ENCODE measurements at places on chromosomes 7 and 10. TPM values are rescaled to one million over a fixed set of nuclear protein-coding genes. Genes with fewer than 3 reads are reported as not detected.

- H3K4me3 ChIP-seq = no peak overlapping the region
- no peak for DNase-seq
- H3K27ac ChIP-seq = no peak overlapping the region
- no peaks in the 10 kb centered on the region for H3K27me3 ChIP-seq
- no peaks in the 10 kb centered on the region for H3K4me1 ChIP-seq
Measured at GRCh38 chr10:6024334-6024682, 37.9 kb downstream of the IL2RA start.

GRCh38 chr7:22657479-22657878, 69.5 kb upstream of the IL6 start:
- H3K4me1 ChIP-seq = peaks cover 5% of the 10 kb centered on the region
- H3K27me3 ChIP-seq = no peaks in the 10 kb centered on the region
- no peak overlapping the region for H3K4me3 ChIP-seq
- H3K36me3 ChIP-seq = no peaks in the 10 kb centered on the region

DNA sequence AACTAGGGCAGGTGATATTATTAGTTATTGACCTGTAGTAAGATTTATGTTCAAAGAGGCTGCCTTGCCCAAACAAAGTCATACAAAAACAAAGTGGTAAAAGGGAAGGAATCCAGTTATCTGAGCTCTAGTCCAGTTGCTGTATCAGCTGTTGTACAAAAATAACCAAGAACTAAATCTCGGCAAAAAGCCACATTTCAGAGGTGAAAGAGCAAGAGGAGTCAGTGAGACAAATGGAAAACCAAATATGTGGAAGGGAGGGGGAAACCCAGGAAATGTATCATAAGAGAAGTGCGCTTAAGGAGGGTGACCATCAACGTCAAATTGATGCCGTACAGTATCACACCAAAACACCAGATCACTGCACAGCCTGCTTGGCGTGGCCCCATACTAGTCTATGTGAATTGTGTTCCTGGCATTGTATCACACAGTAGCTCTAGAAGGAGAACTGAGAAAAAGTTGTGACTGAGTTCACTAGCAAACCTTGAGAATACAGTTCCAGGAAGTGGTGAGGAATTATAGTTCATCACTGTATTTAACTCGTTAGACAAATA, 6.4 kb downstream of the AGBL3 start:
- no peak for DNase-seq
- H3K27me3 ChIP-seq = no peaks in the 10 kb centered on the region
- H3K4me3 ChIP-seq = no peak overlapping the region
- no peak overlapping the region for H3K27ac ChIP-seq

DNA sequence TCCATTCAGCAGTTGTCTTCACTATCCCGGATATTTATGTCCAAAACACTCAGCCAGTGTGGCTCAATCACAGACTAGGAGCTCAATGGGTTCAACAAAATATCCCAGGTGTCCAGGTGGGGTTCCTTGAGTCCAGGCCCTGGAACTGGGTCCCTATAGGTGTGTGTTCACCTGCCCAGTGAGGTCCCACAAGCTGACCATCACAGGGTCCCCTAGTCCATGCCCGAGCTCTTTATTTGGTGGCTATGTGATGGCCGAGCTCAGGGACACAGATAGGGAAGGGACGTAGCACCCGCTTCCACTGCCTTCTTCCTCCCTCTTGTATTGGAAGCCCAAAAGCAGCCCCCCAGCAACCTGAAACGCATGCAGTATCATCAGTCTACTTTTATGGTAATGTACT, 78.9 kb upstream of the DDC start:
- no peak overlapping the region for H3K27ac ChIP-seq
- no peak overlapping the region for H3K4me3 ChIP-seq
- DNase-seq = no peak
- no peaks in the 10 kb centered on the region for H3K4me1 ChIP-seq
- no peaks in the 10 kb centered on the region for H3K36me3 ChIP-seq

DNA sequence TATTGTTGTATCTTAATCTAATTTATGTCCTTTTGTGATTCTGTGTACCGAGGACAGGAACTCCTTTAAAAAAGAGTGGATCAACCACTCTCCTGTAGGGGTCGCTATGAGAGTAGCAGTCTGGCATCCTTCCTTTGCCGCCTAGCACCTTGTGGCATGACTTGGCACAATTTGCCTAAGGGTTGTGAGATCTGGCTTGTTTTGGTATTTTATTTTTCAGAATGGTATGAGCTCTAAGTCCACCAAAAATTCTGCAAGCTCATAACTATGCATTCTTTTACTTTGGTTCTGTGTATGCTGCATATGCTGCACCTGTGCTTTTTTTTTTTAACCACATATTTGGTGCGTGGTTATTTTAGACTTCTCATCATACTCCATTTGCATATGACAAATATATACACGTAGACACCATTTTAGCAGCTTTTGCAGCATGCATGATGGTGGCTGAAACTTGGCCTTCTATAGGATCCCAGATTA, 112.8 kb downstream of the CDK14 start:
- peaks cover 38% of the 10 kb centered on the region for H3K4me1 ChIP-seq
- peak; percentile 93 for DNase-seq
- no peak overlapping the region for H3K4me3 ChIP-seq
- H3K36me3 ChIP-seq = no peaks in the 10 kb centered on the region

DNA sequence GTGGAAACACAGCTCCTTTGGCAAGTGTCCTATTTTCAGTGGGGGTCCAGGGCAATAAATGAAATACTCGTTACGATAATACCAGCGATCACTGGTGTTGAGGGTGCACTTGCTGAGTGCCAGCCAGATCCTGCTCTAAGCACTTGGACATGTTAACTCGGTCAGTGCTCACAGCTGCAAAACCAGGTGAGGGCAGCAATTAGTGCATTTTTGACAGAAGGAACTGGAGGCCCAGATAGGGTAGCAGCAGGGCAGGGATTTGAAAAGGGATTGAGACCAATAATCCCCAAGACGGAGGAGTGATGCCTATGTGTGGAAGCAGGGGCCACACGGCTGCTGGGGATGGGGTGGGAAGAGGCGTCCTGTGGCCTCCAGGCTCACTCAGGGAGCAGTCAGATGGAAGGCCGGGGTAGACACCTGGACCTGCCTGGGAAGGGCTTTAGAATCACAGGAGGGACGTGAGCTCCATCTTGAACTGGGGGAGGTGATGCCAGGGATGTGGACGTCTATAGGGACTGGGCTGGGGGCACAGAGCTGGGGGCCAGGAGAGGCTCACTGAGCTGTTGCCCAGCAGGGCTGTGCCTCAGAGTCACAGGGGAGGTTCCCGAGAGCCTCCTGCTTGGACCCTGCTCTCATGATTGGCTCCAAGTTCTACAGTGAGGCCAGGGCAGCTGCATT, 14.3 kb downstream of the PTPRE start:
- H3K4me1 ChIP-seq = no peaks in the 10 kb centered on the region
- no peak for DNase-seq
- no peak overlapping the region for H3K4me3 ChIP-seq
- no peaks in the 10 kb centered on the region for H3K27me3 ChIP-seq
- H3K36me3 ChIP-seq = no peaks in the 10 kb centered on the region

- no peaks in the 10 kb centered on the region for H3K36me3 ChIP-seq
- no peaks in the 10 kb centered on the region for H3K27me3 ChIP-seq
- no peak for DNase-seq
- no peak overlapping the region for H3K27ac ChIP-seq
Measured at GRCh38 chr7:115844857-115845256, 185.7 kb downstream of the TFEC start.

DNA sequence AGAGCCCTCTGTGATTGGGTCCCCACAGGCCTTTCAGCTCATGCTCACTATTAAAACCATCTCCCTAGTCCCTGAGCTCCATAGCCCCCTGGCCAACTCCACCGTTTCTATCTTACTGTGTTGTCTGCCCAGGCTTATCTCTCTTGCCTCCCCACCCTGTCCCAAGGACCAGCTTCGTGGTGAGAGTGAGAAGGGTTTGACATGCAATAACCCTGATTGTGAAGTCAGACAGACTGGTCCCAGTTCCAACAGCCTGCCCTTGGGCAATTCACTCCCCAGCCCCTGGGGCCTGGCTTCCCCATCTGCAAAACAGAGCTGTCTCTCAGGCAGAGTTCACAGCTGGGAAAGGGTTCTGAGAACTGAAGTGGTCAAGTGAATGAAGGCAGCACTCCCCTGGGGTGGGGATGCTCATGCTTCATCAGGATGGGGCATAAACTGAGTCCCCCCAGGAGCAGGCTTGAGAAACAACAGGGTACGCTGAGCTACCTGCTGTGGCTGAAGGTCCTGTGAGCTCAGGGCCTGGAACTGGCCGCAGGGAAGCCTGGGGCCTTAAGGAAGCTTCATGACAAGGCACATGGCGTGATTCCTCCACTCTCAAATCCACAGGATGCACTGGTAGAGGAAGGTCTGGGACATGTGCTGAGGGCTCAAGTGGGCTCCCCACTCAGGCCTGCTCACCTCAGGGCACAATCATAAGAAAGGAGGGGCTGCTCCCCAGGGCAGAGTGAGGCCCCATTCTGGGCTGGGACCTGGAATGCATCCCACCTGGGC, 1.8 kb upstream of the PPIF start:
- no peaks in the 10 kb centered on the region for H3K36me3 ChIP-seq
- H3K4me3 ChIP-seq = no peak overlapping the region
- peaks cover 7% of the 10 kb centered on the region for H3K4me1 ChIP-seq
- H3K27me3 ChIP-seq = no peaks in the 10 kb centered on the region
- no peak for DNase-seq

DNA sequence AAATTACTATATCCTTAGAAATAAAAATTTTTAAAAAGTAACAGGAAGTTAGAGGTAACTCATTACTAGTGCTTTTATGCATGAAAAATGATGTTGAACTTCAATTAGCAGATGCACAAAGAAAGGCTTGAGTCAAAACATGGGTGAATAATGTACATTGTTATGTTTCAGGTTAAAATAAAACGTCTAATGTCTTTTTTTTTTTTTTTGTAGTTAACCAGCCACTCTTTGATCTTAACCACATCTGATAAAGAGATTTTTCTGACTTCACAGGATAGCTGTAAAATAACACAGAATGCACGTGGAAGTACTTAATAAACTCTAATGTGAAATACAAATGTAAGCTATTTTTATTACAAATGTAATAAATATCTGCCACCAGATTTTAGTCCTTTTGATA, 61.7 kb downstream of the GSAP start:
- H3K4me3 ChIP-seq = no peak overlapping the region
- H3K27ac ChIP-seq = no peak overlapping the region
- no peaks in the 10 kb centered on the region for H3K36me3 ChIP-seq
- no peak for DNase-seq
- no peaks in the 10 kb centered on the region for H3K27me3 ChIP-seq

DNA sequence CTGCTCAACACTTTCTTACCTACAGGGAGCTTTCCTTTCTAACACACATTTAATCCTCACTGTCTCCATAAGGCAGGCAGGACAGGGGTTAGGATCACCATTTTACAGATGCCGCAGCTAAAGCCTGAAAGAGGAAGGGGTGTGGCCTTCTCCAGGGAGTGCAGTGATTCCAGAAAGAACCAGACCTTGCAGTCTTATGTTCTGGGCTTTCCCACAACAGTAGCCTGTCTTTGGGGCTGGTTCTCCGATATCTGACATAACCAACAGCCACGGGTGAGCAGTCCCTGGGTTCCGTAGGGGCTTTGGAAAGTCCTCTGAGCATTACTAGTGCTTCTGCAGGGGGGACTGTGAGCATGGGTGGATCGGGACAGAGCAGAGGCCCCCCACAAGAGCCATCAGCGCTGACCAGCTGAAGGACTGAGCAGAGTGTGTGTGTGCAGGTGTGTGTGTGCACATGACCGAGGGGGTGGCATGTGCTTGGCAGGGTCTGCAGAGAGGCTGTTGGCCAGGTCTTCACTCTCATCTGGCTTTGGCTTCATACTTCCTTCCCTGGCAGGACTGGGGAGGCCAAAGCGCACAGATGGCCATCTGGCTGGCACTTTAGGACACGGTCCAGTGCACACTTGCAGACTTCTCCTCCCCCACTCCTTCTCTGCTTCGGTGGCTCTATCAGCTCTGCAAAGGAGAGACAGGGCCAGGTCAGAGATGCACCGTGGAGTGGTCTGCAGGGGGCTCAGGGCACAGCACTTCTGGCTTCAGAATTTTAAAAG, 400.3 kb downstream of the RPS24 start:
- H3K4me3 ChIP-seq = no peak overlapping the region
- H3K27ac ChIP-seq = no peak overlapping the region
- H3K4me1 ChIP-seq = no peaks in the 10 kb centered on the region
- H3K36me3 ChIP-seq = no peaks in the 10 kb centered on the region

DNA sequence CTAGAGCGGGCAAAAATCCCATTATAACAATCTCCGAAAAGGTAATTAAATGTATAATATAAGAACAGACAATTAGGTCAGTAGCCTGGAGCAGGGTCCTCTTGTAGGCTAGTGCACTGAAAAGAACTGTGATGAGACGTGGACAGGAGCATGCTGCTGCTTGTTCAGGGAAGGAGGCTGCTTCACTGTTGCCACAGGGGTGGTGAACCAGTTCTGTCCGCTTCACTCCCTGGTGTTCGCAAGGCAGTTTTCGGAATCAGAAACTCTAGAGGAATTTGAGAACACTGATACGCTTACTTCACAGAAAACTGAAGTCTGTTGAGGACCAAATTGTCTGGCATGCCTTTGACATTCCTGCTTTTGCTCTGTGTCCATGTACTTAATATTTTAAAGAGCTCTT, 17.4 kb downstream of the ZNRF2 start:
- peak overlapping the region; percentile 11 for H3K27ac ChIP-seq
- DNase-seq = no peak
- H3K4me1 ChIP-seq = peaks cover 32% of the 10 kb centered on the region
- H3K36me3 ChIP-seq = no peaks in the 10 kb centered on the region
- H3K27me3 ChIP-seq = no peaks in the 10 kb centered on the region

DNA sequence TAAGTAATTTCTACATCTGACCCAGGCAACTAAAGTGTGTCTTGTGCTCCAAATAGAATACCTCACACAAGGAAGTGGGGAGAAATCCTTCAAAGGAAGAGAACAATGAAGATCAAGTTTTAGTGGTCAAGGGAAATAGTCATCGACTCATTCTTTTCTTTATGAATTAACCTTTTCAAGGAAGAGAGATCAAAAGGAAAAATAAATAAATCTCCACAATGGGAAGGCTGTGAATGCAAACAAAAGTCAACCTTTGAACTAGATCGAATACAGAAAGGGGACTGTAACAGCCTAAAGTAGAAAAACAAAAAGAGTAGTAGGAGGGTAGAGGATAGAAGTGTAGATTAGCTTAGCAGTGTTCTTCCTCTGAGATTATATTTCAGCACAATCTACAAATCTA, 274.6 kb upstream of the COBL start:
- H3K36me3 ChIP-seq = no peaks in the 10 kb centered on the region
- H3K27me3 ChIP-seq = no peaks in the 10 kb centered on the region
- H3K4me1 ChIP-seq = no peaks in the 10 kb centered on the region
- H3K4me3 ChIP-seq = no peak overlapping the region

FOXL3 gene
- polyA plus RNA-seq = not detected

NOS3 gene
- polyA plus RNA-seq = 3.1 TPM

BMPER gene
- polyA plus RNA-seq = 0.77 TPM

CRHR2 gene
- polyA plus RNA-seq = 1.4 TPM

OPN4 gene
- polyA plus RNA-seq = not detected

IL2RA gene
- polyA plus RNA-seq = not detected

PTEN gene
- polyA plus RNA-seq = 20.8 TPM

TMEM236 gene
- 0.03 TPM for polyA plus RNA-seq

NEUROG3 gene
- not detected for polyA plus RNA-seq

SPOCK2 gene
- 1.2 TPM for polyA plus RNA-seq

TMEM139 gene
- 1.7 TPM for polyA plus RNA-seq

All from GM23338 (cell line).